CD8-positive, alpha-beta memory T cell (primary cell): ENCODE measurements at places on chromosomes 6 and 20. TPM values are rescaled to one million over a fixed set of nuclear protein-coding genes. Genes with fewer than 3 reads are reported as not detected.

The MDFI gene
- not detected for total RNA-seq

The ECT2L gene
- not detected for total RNA-seq

The ULBP1 gene
- total RNA-seq, result 0.60 TPM

The CCN6 gene
- total RNA-seq, result not detected

The IRF4 gene
- total RNA-seq, result 700 TPM

The TMEM239 gene
- not detected for total RNA-seq

The HLA-DRA gene
- total RNA-seq, result 39.1 TPM

The SPAG4 gene
- total RNA-seq, result 2.1 TPM

The PHACTR1 gene
- total RNA-seq, result 0.04 TPM

The ANGPT4 gene
- total RNA-seq, result not detected

The DLL1 gene
- 0.79 TPM for total RNA-seq

The PRR18 gene
- 0.09 TPM for total RNA-seq

The SNAI1 gene
- 0.49 TPM for total RNA-seq

The DPM1 gene
- 75.1 TPM for total RNA-seq

The PDYN gene
- total RNA-seq, result not detected

The KIAA1755 gene
- total RNA-seq, result not detected

The UQCC2 gene
- total RNA-seq, result 157 TPM

The FAM110A gene
- total RNA-seq, result 15.0 TPM

The TMEM74B gene
- total RNA-seq, result not detected

The ULBP3 gene
- total RNA-seq, result 1.2 TPM

The NKAIN2 gene
- total RNA-seq, result not detected

The NRSN1 gene
- not detected for total RNA-seq

The MYBL2 gene
- 78.6 TPM for total RNA-seq

The HUS1B gene
- 1.2 TPM for total RNA-seq

The IPCEF1 gene
- total RNA-seq, result 17.7 TPM
